Lung (tissue), 17 donors: ENCODE measurements at places on chromosomes 2 and 18. TPM values are rescaled to one million over a fixed set of nuclear protein-coding genes. Genes with fewer than 3 reads are reported as not detected.

DNA sequence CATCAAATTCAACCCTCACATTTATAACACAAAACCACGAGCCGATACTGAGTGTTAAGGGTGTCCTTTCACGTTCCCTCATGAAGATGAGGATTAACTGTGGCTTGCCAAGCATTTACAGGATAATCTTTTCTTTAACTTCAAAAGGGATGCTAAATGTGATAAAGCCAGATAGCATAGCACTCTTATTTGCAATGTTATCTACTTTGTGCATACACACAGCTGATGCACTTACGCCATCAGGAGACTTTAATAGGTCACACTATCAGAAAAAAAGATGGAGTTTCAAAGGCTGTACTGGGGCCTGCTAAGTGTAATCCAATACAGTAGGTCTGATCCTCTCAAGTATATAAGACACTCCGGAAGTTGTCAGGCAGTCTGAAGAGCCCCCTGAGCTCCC lies 572.7 kb downstream of the PIK3C3 start:
- no peak for DNase-seq
- no peak overlapping the region for H3K4me3 ChIP-seq
- H3K36me3 ChIP-seq: no peaks in the 10 kb centered on the region

DNA sequence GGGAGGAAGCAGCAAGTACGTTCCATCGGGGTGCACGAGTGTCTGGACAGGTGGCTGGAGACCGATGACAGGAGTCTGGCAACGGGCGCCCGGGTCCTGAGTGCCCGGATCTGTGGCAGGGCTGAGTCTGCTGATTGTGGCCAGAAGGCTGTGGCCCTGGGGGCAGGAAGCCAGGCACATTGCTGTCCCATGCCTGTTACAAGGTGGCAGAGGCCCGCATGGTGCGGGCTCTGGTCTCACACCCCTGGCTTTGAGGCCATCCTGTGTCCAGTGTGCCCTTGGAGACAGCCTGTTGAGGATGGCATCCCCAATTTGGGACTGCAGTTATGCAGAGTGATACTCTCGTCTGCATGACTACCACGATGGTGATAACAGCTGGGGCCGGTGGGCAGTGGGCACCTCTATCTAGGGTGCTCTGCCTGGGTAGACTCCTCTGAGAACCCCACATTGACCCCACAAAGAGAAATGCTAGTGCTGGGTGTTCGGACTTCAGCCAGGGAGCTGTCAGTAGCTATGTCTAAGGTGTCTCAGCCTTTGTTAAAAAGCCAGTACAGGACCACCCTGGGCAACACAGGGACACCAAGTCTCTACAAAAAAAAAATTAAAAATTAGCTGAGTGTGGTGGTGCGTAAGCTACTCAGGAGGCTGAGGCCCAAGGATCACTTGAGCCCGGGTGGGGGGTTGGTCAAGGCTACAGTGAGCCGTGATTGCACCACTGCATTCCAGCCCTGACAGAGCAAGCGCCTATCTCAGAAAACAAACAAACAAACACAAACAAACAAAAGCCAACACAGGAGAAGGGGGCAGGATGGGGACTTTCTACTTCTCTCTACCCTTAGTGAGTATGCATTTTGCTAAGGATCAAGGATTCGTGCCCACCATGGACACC lies 88.3 kb downstream of the RHOB start:
- no peaks in the 10 kb centered on the region for H3K27me3 ChIP-seq
- no peak overlapping the region for H3K4me3 ChIP-seq
- no peaks in the 10 kb centered on the region for H3K36me3 ChIP-seq
- H3K4me1 ChIP-seq: peaks cover 10% of the 10 kb centered on the region
- no peak overlapping the region for H3K27ac ChIP-seq

GRCh38 chr2:162261032-162261945 lies 18.0 kb upstream of the FAP start:
- no peak overlapping the region for H3K4me3 ChIP-seq
- H3K27ac ChIP-seq: peak overlapping the region; percentile 13
- H3K36me3 ChIP-seq: no peaks in the 10 kb centered on the region
- H3K27me3 ChIP-seq: no peaks in the 10 kb centered on the region
- H3K4me1 ChIP-seq: peaks cover 2% of the 10 kb centered on the region

DNA sequence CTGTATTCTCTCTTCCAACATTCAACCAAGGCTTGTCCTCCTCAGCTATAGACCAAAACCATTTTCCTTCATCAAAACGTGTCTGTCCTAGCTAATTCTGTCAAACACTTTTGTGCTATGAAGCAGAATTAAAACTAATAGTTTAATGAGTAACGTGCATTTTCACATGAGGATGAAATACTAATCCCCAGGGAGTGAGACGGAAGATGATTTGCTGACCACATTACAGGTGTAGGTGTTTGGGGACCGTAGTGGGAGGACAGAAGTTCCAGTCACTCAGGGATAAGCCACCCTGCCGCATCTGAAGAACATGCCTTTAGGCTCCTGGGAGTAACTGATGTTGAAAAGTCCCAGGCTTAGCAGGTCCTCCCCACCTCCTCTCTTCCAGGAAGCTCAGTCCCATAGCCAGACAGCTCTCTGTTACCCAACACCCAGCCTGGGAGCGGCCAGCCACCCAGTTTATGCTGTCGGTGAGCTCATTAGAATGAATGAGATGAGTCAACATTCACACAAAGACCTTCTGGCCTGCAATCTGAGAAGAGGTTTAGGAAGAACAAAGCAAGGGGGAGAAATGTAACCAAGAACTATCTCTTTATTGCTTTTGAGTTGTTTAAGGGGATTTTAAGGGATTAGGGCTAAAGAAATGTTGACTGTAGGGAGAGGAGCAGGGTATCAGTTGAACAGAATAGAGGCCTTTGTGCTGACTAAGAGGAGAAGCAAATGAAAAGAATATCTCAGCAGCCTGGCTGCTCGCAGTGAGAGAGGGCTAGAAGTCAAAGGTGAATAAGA lies 122.5 kb downstream of the FOXI3 start:
- no peaks in the 10 kb centered on the region for H3K27me3 ChIP-seq
- no peak overlapping the region for H3K4me3 ChIP-seq
- DNase-seq: no peak
- no peaks in the 10 kb centered on the region for H3K4me1 ChIP-seq
- no peak overlapping the region for H3K27ac ChIP-seq
- no peaks in the 10 kb centered on the region for H3K36me3 ChIP-seq

DNA sequence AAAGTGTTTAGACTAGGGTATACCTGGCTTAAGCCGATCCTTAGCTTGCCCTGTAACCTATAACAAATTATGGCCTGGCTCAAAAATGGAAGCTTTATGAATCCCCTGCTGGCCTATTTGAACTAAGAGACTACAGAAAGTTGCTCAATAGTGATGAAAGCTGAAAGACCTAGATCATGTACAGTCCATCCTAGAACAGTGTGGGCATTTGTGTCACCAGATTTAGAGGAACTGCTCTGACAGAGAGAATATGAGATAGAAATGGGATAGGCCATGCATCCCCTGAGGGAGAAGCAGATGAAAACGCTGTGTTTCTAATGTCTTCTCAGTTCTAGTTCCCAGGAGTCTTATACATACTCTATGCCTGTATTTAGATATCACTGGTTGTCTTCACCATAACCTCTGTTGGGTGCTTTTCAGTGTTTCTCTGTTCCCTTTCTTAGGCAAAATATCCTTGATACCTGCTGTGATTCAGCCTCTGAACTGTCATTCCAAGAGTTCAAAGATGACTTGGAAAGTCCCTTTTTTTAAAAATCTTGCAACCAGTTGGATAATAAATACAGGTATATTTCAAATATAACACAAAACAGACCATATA lies 246.9 kb upstream of the SLC39A10 start:
- no peak for DNase-seq
- no peaks in the 10 kb centered on the region for H3K36me3 ChIP-seq
- no peaks in the 10 kb centered on the region for H3K27me3 ChIP-seq
- no peaks in the 10 kb centered on the region for H3K4me1 ChIP-seq

- no peaks in the 10 kb centered on the region for H3K27me3 ChIP-seq
- no peaks in the 10 kb centered on the region for H3K36me3 ChIP-seq
- no peak overlapping the region for H3K27ac ChIP-seq
- H3K4me1 ChIP-seq: peaks cover 4% of the 10 kb centered on the region
- no peak overlapping the region for H3K4me3 ChIP-seq
Observed at GRCh38 chr18:54872681-54873080, 44.4 kb downstream of the RAB27B start.

DNA sequence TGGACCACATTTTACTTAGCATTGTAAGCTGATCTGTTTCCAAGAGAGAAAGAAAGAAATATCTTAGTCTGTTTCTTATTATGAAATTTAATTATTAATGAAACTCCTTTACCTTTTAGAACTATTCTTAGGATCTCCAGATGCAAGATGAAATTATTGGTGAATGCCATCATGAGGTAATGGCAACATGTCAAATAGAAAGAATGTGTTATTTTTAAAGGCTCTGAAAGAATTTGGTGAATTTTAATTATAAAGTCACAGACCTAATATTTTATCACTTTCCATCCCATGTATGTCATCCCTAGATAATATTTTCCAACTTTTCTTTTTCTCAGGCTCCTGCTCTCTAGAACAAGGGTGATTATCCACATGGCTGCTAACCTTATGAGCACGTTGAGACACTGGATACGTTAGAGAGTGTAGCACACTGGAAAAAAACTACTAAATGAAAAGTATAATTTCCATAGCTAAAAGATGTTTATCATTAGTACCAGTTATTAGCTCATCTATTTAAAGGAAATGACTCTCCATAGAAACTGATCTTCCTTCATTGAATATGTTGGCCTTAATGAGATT lies 95.2 kb upstream of the SCG2 start:
- no peak overlapping the region for H3K4me3 ChIP-seq
- H3K27me3 ChIP-seq: no peaks in the 10 kb centered on the region
- no peaks in the 10 kb centered on the region for H3K4me1 ChIP-seq
- DNase-seq: no peak

DNA sequence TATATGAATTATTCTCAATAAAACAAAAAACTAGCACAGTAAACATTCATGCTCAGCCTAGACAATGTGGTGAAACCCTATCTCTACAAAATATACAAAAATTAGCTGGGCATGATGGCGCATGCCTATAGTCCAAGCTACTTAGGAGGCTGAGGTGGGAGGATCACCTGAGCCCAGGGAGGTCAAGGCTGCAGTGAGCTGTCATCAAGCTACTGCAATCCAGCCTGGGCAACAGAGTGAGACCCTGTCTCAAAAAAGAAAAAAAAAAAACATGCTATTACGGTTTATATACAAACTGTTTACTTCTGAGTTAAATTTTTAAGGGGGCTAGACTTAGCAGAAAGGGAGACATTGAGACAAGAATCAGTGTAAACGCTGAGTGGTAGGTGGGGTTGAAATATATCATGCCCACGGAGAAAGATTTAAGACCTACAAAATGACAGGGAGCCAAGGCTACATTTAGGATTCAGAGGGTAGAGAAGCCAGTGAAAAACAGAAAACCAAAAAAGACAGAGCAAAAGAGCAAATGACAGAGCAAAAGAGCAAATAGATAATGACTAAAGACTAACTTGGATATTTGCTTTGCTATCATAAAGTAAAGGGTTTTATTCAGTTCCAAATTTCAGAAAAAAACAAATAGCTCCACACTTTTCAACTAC lies 7.5 kb downstream of the TTC32 start:
- H3K27me3 ChIP-seq: no peaks in the 10 kb centered on the region
- no peaks in the 10 kb centered on the region for H3K36me3 ChIP-seq
- no peak for DNase-seq
- no peak overlapping the region for H3K27ac ChIP-seq

GRCh38 chr18:23313379-23313778 lies 139.7 kb upstream of the RIOK3 start:
- no peaks in the 10 kb centered on the region for H3K36me3 ChIP-seq
- peaks cover 7% of the 10 kb centered on the region for H3K4me1 ChIP-seq
- H3K27me3 ChIP-seq: no peaks in the 10 kb centered on the region

DNA sequence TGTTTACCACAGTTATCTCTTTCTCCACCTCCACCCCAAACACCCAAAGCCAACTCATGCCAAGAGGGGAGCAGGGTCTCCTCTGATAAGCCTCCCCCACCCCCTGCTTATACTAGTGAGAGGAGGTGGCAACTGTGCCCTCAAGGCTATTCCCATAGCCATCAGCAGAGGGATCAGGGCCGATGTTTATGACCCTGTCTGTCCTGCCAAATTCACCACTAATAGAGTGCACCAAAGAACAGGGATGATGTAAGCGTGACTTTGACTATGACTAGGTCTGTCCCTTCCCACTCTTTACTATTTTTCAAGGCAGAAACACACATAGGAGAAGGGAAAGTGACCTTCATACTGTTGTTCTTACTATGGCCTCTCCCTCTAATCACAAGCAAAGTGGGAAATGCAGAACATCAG lies 74.6 kb downstream of the CLHC1 start:
- no peak overlapping the region for H3K4me3 ChIP-seq
- H3K36me3 ChIP-seq: no peaks in the 10 kb centered on the region
- no peaks in the 10 kb centered on the region for H3K27me3 ChIP-seq
- peak overlapping the region; percentile 42 for H3K27ac ChIP-seq

DNA sequence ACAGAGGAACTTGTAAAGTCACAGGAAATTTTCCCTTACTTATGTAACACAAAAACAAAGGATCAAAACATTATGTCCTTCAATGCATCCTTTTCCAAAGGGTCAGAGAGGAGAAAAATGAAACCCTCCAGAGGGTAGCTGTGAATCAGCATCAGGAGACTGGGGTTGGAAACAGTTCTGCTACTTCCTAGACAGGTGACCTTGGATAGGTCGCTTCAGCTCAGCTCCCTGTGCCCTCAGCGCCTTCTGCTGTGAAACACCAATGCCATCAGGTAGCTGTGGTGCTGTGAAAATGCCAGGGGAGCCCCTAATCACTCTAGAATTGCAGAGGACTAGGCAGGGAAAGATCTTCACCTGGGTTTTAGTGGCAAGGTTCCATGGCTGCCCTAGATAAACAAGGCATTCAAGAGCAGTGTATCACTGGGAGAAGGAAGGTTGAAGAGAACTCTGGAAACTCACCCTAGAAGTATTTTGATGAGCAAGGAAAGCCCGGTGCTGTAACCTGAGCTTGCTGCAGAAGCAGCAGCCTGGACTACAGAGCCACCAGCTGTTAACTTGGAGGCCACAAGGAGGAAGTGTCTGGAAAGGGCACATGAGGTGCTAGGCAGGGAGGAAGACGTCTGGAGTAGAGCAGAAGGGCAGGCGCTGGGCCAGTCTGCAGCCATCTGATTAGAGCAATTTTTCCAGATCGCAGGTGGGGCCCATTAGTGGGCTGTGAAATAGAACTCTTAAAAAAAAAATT lies 100.7 kb upstream of the MCFD2 start:
- H3K27ac ChIP-seq: peak overlapping the region; percentile 43
- H3K4me3 ChIP-seq: no peak overlapping the region
- no peak for DNase-seq
- no peaks in the 10 kb centered on the region for H3K4me1 ChIP-seq
- H3K27me3 ChIP-seq: no peaks in the 10 kb centered on the region

GRCh38 chr2:3571284-3571683 lies 3.8 kb upstream of the RPS7 start:
- no peak overlapping the region for H3K27ac ChIP-seq
- H3K27me3 ChIP-seq: no peaks in the 10 kb centered on the region
- DNase-seq: no peak
- H3K4me1 ChIP-seq: peaks cover 3% of the 10 kb centered on the region
- H3K36me3 ChIP-seq: no peaks in the 10 kb centered on the region

PTPRN gene
- 0.11 TPM for polyA plus RNA-seq

ANKRD53 gene
- 0.69 TPM for polyA plus RNA-seq

C2orf78 gene
- polyA plus RNA-seq: not detected
